ENCODE measurements at places on chromosomes 4 and X.
A peak's percentile ranks its signal among the peaks of the same experiment; 100 is the strongest.

DNA sequence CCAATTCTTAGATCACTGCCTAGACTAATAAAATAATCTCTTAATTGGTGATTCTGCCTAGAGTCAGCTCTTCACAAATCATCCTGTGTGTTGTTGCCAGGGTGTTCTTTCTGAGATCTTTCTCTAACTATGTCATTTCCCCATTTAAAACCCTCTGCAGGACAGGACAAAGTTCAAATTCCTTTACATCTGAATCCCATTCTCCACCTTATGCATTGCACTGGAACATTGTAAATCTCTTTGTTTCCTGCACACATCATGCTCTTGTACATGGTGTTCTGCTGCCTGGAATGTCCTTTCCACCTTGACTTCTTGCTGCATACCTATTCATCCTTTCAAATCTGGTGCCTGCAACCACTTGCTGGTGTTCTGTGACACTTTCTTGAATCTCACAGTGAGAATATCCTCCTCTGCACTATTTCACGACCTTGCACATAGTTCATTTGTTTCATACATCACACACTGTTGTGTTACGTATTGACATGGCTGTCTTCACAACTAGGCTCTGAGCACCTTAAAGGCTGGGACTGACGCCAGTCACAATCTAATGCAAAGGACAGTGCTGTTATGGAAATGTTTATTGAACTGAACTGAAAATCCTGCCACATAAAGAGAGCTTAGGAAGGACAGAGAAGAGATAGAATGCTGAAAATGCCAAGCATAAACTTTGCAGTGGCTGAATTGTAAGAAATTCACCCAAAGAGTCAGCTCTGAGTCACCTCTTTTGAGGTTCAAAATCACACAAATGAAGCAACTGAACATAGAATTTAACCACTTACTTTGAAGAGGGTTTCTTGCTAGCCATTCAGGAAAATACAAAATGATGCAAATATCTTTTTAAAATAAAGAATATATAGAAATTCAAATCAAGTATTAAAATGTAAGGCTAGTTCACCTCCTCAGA is 26.4 kb upstream of the SMIM14 start:
- no peak for DNase-seq

DNA sequence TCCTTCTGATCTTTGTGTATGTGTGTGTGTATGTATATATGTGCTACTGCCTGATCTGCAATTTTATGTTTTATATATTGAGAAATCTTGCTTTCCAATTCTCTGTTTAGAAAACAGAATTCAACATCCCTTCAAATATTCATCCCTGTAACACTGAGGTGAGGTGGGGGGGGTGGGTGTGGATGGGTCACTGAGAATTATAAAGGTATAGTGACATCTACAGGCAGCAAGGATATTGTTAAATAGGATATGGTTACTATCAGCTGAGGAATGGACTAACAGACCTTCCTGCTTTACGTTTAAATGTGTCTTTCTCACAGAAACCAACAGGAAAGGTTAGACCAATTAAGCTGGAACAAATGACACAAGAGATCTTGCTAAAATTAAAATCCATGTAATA is 19.0 kb upstream of the MAGEB2 start:
- no peak for DNase-seq

DNA sequence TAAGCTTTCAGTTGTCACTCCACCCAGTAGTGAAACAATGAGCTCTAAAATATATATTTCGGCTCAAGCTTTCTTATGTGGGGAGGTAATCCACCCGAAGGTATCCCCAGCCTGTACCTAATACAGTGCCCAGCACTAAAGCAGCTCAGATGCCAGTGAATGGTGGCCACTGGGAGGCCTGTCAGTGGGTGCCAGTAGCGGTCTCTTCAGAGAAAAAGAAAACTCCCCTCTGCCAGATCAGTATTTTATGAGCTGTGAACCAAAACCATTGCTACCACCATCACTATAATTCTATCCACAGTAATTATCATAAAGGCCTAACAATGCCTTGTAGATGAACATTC is 835 bp upstream of the NFKB1 start:
- peak; percentile 75 for DNase-seq

- no peak for DNase-seq
These were observed 69.3 kb downstream of the PDHA2 start for GRCh38 chr4:95909211-95909610.

DNA sequence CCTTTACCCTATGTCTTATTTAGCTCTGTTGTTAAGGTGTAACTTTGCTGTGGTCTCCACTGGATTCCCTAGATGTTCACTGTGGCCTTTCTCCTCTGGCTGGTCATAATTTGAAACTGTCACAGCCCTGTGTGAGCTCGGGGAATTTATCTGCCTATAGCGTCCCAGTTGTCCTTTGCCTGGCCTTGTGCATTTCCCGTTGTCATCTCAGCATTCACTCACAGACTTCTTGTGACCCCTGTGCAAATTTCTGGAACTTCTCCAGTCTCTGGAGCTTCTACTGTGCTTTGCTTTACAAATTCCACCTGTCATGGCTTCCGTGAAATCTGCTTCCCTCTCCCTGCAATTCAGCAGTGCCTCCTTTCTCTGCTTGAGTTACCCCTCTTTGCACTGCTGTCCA is 106.7 kb downstream of the WWC2 start:
- no peak for DNase-seq

Measured in CD4-positive, alpha-beta T cell treated with Interleukin-17A for 1 hour (primary cell).